ENCODE measurements at places on chromosomes 4 and X.

GRCh38 chrX:138026211-138026610 is 460.3 kb downstream of the ZIC3 start:
- no peak overlapping the region for H3K4me3 ChIP-seq
- no peak overlapping the region for H3K27ac ChIP-seq
- H3K36me3 ChIP-seq = no peaks in the 10 kb centered on the region
- H3K27me3 ChIP-seq = no peaks in the 10 kb centered on the region

- H3K36me3 ChIP-seq = no peaks in the 10 kb centered on the region
- no peak overlapping the region for H3K4me3 ChIP-seq
- H3K27me3 ChIP-seq = no peaks in the 10 kb centered on the region
- H3K4me1 ChIP-seq = peaks cover 2% of the 10 kb centered on the region
- DNase-seq = peak; percentile 65
- H3K27ac ChIP-seq = peak overlapping the region; percentile 68
These were observed 78.7 kb downstream of the RBM47 start for GRCh38 chr4:40550948-40551462.

DNA sequence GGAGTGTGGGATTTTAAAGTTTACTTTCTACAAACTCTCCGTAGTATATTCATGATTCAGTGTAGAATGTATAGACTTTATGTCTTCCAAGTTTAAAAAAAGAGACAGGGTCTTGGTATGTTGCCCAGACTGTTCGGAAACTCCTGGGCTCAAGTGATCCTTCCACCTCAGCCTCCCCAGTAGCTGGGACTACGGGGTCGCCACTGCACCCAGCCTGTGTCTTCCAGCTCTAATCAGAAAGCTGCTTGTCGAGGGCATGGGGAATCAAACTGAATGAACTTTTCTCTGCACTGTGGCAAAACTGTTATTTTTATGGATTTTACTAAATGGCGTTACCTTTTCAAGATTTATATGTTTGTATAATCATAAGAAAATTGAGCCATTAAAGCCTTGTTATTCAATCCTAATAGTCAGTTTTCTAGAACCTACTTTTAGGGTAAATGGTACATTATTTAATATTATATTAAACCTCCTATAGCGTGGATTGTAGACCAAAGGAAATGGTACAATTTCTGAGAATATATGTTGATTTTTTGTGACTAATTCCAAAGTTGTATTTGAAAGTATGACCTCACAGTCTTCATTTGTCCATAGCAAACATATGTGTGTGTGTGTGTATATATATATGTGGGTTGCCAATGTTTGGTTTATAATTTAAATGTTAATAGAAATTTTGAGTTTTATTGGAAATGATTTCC is 1.1 kb downstream of the BLOC1S4 start:
- DNase-seq = no peak
- peaks cover 6% of the 10 kb centered on the region for H3K36me3 ChIP-seq
- peak overlapping the region; percentile 94 for H3K27ac ChIP-seq

DNA sequence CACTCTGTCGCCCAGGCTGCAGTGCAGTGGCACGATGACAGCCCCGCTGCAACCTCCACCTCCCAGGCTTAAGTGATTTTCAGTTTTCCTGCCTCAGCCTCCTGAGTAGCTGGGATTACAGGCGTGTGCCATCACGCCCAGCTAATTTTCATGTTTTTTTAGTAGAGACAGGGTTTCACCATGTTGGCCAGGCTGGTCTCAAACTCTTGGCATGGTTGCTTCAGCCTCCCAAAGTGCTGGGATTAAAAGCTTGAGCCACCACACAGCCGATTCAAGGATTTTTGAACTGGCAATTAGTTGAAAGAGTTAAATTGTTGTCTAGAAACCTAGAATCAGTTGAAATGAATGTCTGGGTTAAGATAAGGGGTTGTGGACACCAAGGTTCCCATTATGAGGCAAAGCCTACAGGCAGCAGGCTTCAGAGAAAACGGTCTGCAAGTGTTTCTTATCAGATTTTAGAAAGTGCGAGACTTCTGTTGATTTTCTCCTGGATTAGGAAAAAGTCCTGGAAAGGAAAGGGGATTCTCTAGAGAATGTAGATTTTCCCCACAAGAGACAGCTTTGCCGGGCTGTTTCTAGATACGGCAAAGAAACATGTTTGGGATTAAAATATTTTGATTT is 8.3 kb upstream of the CCNI start:
- H3K36me3 ChIP-seq = no peaks in the 10 kb centered on the region
- H3K27me3 ChIP-seq = no peaks in the 10 kb centered on the region
- no peak overlapping the region for H3K27ac ChIP-seq
- H3K4me1 ChIP-seq = no peaks in the 10 kb centered on the region
- H3K4me3 ChIP-seq = no peak overlapping the region

DNA sequence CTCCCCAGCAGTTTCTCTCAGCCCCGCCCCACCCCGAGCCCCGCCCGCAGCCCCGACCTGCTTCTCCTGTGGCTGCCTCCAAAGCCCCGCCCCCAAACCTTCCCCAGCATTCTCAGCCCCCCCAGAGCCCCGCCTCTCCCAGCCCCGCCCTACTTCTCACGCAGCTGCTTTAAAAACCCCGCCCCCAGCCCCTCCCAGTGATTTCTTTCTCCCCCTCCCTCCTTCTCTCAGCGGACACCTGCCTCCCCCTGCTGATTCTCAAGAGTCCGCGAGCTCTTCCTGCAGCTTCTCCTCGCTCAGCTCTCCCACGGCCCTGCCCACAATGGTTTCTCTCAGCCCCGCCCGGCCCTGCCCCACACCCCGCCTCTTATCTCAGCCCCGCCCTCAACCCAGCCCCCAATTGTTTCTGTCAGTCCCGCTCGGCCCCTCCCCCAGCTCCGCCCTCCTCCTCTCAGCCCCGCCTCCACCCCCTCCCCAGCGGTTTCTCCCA is 636 bp upstream of the EOLA1 start:
- H3K36me3 ChIP-seq = no peaks in the 10 kb centered on the region
- H3K27ac ChIP-seq = peak overlapping the region; percentile 88
- no peaks in the 10 kb centered on the region for H3K27me3 ChIP-seq
- peak overlapping the region; percentile 69 for H3K4me3 ChIP-seq
- peak; percentile 89 for DNase-seq
- H3K4me1 ChIP-seq = no peaks in the 10 kb centered on the region

GRCh38 chr4:99100876-99101275 is 12.3 kb upstream of the ADH5 start:
- H3K36me3 ChIP-seq = no peaks in the 10 kb centered on the region
- no peaks in the 10 kb centered on the region for H3K27me3 ChIP-seq
- DNase-seq = no peak
- no peak overlapping the region for H3K27ac ChIP-seq

DNA sequence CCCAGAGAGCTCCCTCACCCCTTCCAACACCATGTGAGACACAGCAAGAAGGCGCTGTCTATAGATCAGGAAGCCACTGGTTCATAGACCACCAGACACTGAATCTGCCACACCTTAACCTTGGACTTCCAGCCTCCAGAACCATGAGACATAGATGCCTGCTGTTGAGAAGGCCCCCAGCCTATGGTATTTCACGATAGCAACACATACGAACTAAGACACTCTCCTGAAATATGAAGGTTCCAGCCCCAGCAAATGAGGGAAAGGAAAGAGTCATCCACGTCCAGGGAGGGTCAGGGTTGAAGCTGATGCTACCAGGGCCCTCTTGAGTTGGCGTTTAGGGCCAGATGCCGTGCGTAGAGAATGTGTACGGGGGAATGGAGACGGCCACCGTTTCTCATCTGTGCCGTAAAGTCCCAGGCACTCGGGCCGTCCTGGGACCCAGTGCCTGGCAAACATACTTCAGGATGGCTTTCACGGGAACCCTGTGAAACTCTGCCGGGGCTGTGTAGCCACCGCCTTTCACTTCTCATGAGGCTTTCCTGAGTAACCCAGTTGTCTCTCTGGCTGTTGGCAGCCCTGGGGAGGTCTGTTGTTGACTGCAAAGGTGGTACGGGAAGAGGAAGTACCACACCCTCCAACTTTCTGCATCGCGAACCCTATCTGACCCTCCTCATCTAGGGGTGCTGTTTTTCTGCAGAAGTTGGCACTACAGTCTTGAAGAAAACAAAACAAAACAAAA is 17.7 kb upstream of the P2RY8 start:
- H3K27me3 ChIP-seq = no peaks in the 10 kb centered on the region
- H3K27ac ChIP-seq = no peak overlapping the region

- H3K27me3 ChIP-seq = no peaks in the 10 kb centered on the region
- no peak overlapping the region for H3K4me3 ChIP-seq
- DNase-seq = no peak
- no peak overlapping the region for H3K27ac ChIP-seq
- peaks cover 21% of the 10 kb centered on the region for H3K4me1 ChIP-seq
These were observed 354.5 kb upstream of the BOD1L1 start for GRCh38 chr4:13982010-13982409.

DNA sequence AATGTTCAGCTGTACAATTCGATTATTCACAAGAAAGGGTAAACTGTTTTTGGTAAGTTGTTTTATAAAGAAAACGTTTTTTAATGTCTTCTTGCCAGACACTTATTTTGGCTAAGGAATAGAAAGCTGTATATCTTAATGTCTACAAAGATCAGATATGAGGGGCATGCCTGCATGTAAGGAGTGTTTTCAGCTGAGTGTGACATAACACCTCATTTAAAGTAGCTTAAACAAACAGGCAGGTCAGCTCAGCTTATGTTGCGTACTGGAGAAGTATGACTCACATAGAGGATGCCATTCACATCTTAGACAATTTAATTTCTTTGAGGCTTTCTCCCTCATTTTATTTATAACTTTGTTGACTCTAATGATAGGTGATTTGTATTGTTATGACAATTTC is 30.4 kb downstream of the LAMTOR3 start:
- no peaks in the 10 kb centered on the region for H3K4me1 ChIP-seq
- H3K27me3 ChIP-seq = peaks cover under 1% of the 10 kb centered on the region
- H3K36me3 ChIP-seq = no peaks in the 10 kb centered on the region
- no peak for DNase-seq
- no peak overlapping the region for H3K4me3 ChIP-seq
- no peak overlapping the region for H3K27ac ChIP-seq

GRCh38 chr4:74410272-74410671 is 34.7 kb upstream of the AREG start:
- no peak overlapping the region for H3K4me3 ChIP-seq
- no peaks in the 10 kb centered on the region for H3K27me3 ChIP-seq
- H3K27ac ChIP-seq = no peak overlapping the region
- DNase-seq = no peak
- H3K4me1 ChIP-seq = no peaks in the 10 kb centered on the region
- H3K36me3 ChIP-seq = no peaks in the 10 kb centered on the region

DNA sequence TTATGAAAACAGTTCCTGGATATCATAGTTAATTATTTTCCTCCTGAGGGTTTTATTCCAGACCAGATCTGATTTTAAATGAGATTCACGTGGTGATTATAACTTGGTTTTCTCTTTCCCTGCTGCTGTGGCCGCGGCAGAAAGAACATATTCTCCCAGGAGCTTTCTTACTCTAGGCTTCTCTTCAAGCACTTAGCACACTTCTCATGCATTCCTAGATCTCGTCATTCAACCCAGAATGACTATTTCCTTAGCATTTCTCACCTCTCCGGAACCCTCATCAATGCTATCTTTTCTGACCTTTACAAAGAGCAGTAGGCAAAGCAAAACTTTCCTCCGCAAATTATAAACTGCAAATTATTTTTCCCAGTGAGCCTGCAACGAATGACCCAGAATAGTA is 122.9 kb downstream of the GPAT3 start:
- no peak overlapping the region for H3K27ac ChIP-seq
- no peaks in the 10 kb centered on the region for H3K36me3 ChIP-seq
- no peaks in the 10 kb centered on the region for H3K27me3 ChIP-seq
- no peak for DNase-seq
- no peak overlapping the region for H3K4me3 ChIP-seq

DNA sequence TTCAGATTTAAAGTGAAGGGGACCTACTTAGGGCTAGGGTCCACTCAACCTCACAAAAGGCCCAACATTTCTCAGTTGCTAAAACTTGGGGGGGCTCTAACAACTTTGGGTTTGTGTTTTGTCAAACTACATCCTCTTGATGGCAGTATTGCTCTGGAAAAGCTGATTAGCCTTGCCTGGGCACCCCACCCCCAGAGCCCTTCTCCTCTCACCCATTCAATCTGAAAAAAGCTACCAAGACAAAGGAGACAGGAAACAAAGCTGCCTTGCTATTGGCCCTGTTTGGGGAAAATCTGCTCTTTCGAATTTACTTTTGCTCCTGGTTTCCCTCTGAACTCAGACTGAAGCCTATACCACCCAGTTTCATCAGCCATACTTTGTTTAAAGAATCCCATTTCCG is 195.2 kb upstream of the STK26 start:
- no peak for DNase-seq
- no peak overlapping the region for H3K4me3 ChIP-seq
- H3K27me3 ChIP-seq = no peaks in the 10 kb centered on the region
- H3K27ac ChIP-seq = no peak overlapping the region

GRCh38 chr4:145178740-145179280 is 1.6 kb downstream of the OTUD4 start:
- H3K27me3 ChIP-seq = no peaks in the 10 kb centered on the region
- peak overlapping the region; percentile 97 for H3K27ac ChIP-seq
- peak overlapping the region; percentile 87 for H3K4me3 ChIP-seq
- H3K4me1 ChIP-seq = peaks cover 8% of the 10 kb centered on the region

GRCh38 chr4:159150821-159151390 is 48.0 kb downstream of the RAPGEF2 start:
- H3K27me3 ChIP-seq = no peaks in the 10 kb centered on the region
- no peak overlapping the region for H3K4me3 ChIP-seq
- DNase-seq = peak; percentile 39
- H3K4me1 ChIP-seq = peaks cover 3% of the 10 kb centered on the region

GRCh38 chr4:61827907-61828391 is 627.8 kb downstream of the ADGRL3 start:
- no peaks in the 10 kb centered on the region for H3K27me3 ChIP-seq
- no peak overlapping the region for H3K27ac ChIP-seq
- H3K4me3 ChIP-seq = no peak overlapping the region
- H3K4me1 ChIP-seq = no peaks in the 10 kb centered on the region

DNA sequence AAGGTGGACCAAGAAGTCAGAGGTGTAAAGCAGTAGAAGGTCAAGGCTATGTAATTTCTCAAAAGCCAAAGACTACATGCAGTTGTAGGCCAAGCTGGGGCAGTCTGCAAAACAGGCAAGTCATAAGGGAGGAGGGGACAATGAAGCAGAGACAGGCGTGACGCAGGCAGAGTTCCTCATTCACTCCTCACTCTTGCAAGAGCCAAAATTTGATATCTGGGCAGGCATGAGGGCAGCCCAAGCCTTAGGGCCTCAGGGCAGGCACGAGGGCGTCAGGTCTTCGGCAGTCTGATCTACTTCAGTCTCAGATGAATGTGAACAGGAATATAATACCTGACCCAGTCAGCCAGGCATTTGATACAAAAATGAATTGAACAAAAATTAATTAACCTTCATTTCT is 86.4 kb upstream of the AGA start:
- H3K27ac ChIP-seq = no peak overlapping the region
- H3K36me3 ChIP-seq = no peaks in the 10 kb centered on the region
- DNase-seq = no peak
- no peaks in the 10 kb centered on the region for H3K27me3 ChIP-seq
- no peak overlapping the region for H3K4me3 ChIP-seq

DNA sequence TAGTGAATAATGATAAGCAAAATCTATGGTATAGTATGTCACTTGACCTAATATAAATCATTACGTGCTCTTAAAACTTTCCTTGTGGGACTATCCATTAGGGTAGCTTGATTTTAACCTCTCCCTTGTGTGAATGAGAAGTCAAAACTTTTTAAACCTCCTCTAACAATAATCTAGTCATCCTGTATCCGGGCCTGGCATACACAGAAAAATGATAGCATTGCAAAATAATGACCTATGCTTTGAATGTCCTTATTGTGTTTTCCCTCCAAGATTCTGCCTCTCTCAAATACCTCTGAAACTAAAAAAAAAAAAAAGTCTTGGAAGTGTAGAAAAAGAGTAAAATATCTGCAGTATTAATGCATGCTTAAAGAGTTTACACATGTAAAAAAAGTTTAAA is 250.0 kb upstream of the NDST3 start:
- no peaks in the 10 kb centered on the region for H3K36me3 ChIP-seq
- DNase-seq = no peak
- no peaks in the 10 kb centered on the region for H3K27me3 ChIP-seq
